ENCODE measurements at places on chromosomes 4 and X.

DNA sequence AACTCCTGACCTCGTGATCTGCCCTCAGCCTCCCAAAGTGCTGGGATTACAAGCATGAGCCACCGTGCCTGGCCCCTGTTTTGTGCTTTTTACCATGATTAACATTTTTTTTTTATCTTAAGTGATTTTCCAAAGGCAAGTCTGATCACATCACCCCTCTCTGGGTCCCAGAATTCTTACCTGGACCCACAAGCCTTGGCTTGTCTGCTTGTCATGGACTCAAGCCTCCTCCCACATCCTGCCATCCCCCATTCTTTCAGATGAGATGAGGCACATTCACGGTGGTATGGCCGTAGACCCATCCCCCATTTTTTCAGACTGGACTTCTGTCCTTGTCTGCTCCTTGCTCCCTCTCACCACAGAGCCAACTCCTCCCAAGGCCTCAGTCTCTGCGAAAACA lies 55.3 kb downstream of the APLN start:
- no peak for DNase-seq

DNA sequence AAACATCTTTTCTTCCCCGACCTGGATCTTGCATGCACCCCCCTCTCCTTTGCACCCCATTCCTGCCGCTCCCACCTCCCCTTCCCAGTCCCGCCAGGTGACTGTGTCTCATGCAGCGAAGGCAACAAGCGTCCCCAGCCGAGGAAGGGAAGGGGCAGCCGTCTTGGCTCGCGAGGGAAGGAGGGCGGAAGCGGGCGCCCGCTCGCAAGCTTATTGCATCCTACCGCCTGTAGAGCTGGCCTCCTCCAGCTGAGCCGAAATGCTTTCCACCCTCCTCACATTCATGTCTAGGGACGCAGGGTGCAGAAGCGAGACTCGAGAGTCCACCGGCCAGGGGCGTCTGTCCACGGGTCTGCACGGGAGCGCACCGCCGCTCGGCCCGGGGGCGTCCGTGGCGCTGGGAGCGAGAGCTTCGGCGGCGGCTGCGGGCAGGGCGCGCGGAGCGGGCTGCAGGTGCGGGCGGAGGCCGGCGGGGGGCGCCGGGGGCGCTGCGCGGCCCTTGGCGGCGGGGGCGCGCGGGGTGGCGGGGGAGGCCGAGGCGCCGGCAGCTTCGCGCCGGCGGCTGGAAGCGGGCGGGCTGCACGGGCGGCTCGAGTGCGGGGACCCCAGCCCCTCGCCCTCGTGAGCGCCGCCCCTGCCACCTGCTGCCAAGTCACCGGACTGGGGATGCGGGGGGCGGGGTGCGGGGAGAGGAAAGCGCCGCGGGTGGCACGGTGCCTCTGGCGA lies at the start of gene KCNIP4:
KCNIP4 (minus strand) TSS at position 426 of the 726 bp plus-strand sequence.
- no peak for DNase-seq

DNA sequence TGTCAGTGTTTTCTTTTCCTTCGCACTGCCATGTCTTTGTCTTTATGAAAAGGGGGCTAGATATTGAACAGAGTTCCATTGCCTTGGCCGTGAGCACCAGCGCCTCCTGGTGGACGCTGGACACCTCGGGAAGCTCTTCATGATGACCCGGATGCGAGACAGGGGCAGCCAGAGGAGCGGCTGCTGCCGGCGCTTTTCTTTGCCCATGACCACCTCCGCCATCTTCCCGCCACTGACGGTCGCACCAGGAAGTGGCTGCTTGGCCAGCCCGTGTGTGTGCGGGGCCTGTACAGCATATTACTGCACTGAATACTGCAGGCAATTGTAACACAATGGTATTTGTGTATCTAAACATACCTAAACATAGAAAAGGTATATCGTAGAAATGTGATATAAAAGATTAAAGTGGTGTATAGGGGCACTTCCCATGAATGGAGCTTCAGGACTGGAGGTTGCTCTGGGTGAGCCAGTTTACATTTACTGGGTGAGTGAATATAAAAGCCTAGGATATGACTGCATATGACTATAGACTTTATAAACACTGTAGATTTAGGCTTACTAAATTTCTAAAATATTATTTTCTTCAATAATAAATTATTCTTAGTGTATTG lies 15.8 kb upstream of the GRIA2 start:
- peak; percentile 6 for DNase-seq

- DNase-seq = no peak
Measured at GRCh38 chr4:66331761-66332160, 661.5 kb upstream of the EPHA5 start.

DNA sequence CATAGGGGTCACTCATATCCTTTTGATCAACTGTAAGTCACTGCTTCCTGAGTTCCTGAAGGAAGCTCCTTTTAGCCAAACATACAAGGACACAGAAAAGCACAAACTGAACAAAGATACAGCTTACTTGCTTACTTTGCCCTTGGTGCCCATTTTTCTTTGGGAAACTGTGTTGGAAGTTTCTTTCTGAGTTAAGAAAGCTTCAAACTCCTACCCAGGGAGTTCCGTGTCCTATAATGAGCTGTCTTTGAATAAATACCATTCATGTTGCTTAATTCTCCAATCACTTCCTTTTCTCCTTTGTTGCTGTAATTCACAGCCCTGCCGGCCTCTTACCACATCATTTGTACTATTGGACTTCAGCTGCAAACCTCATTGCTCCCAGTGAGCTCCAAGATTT lies at the start of gene ADH4:
ADH4 (minus strand) TSS at position 228 of the 400 bp plus-strand sequence; CDS start at position 153, 75 bp downstream.
- DNase-seq = no peak

- peak; percentile 41 for DNase-seq
Measured at GRCh38 chr4:93828332-93828994, at the start of gene ATOH1. TSS of gene ATOH1 (plus strand) at chr4:93828753. CDS start at chr4:93828927, 174 bp downstream.

- DNase-seq = no peak
Measured at GRCh38 chrX:44967221-44967620, 94.2 kb downstream of the KDM6A start.

DNA sequence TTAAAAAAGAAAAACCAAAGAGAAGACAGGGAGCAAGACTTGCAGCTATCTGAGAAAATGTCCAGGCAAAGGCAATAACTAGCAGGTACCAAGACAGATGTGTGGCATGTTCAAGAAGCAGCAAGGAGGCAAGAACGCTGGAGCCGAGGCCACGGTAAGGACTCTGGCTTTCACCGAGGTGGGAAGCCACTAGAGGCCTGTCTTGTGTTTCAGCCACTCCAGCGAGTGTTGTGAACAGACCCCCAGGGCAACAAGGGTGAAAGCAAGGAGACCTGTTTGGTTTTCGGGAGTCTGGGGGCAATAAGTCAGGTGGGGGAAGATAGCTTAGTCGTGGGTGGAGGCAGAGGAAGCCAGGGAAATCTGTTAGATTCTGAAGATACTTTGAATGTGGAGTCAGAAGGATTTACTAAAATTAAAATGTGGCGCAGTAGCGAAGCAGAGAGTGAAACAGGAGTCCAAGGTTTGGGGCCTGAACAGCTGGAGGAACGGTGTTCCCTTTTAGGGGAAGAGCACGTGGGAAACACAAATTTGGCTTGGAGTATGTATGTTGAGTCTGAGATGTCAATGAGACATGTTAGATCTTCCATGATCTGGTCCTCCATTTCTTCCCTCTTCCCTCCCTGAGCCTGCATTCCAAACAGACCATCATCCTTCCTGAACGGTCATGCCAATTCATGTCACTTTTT lies 3.1 kb downstream of the WDR1 start:
- no peak for DNase-seq

Data from LoVo (cell line).